ENCODE measurements at places on chromosomes 3 and 15.

GRCh38 chr15:45456212-45457106 lies 66.1 kb downstream of the SLC30A4 start:
- peak; percentile 95 for DNase-seq

GRCh38 chr3:4565809-4566501 lies 72.8 kb downstream of the ITPR1 start:
- no peak for DNase-seq

GRCh38 chr3:188431553-188431952 lies 277.6 kb downstream of the LPP start:
- DNase-seq: peak; percentile 30

DNA sequence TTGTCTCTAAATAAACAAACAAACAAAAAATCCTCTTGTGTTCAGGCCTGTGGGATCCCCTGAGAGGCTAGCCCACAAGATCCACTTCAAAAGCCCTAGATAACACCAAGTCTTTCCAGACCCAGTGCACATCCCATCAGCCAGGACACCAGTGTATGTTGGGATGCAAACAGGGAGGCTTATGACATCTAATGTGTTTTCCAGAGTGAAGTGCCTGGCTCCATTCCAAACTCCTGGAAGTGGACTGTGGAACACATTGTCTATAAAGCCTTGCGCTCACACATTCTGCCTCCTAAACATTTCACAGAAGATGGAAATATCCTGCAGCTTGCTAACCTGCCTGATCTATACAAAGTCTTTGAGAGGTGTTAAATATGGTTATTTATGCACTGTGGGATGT lies 57.0 kb downstream of the MLH1 start:
- DNase-seq: no peak

DNA sequence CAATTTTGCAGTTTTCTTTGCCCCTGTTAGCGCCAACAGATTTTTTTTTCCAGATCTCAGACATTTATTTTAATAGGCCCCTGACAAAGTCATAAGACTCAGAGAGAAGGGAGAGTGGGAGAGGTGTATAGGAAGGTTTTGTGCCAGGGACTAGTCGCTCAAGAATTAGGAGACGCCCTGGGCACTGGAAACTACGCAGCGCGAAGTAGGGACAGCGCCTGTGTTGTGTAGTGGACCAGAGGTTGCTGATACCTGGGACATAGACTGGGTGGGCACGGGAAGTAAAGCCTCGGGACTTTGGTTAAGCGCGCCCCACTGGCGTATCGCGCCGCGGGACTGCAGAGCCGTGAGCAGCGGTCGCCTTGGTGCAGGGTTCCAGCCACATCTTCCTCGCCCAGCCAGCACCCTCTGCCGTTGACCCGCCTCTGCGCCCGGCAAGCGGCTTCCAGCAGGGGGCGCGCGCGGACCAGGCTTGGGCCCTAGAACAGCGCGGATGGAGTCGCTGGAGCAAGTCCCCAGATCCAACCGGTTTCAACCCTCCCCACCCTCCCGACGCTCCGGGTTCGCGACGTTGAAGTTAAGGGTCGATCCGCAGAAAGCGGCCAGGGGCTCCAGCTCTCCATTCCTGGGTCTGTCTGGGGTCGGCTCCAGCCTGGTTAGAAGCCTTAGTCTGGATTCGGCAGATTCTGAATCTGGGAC lies 3.0 kb upstream of the ISLR2 start:
- no peak for DNase-seq

- no peak for DNase-seq
These were observed 36.8 kb downstream of the ADAMTSL3 start for GRCh38 chr15:83690676-83691075.

DNA sequence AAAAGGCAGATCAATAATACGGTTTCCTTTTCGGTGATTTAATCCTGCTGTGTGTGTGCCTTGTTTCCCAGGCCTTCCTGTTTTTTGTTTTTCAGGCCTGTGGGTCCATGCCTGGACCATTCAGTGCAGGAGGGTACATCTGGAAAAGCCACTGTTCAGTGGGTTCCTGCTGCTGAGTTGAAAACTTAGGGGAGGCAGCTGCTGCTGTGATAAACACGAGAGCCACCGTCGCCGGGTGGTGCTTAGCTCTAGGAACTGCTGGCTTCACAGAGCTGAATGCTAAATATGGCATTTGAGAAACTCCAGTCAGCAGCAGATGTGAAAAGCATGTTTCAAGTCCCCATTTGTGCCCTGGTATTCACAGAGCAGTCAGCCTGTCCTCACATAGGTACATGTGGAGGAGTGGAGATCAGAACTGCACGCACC lies 44.0 kb downstream of the SYNM start:
- no peak for DNase-seq

DNA sequence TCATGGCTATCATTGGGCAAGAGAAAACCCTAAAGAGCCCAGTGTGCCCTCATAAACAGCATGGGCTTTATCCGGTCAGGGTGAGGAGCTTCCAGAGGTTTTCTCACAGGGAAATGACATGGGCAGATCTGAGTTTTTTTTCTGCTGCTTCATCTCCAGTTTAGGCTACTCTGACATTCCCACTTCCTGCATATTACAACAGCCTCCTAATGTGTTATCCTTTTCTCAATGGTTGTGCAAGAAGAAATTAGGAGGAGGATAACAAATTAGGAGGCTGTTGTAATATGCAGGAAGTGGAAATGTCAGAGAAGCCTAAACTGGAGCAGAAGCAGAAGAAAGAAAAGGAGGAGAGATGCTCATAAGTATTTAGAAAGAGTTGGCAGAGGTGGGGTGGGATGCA lies 175.6 kb downstream of the MTHFS start:
- DNase-seq: no peak

DNA sequence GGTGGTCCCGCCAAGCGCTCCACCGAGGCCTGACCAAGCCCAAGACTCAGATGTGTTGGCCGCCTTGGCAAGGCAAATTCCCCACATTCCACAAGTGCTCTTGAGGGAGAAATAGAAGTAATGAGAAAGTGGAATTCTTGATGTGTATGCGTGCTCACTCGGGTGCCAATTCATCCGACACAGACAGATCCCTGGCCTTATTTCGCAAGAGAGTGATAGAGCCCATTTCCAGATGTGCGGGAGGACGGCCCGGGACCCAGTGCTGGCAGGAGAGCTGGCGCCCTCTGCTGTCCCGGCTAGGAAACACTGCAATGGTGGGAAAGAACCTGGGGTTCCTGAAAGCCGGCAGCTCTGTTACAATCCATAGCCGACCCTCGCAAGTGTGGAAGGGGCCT lies 76.0 kb downstream of the HMG20A start:
- peak; percentile 81 for DNase-seq

DNA sequence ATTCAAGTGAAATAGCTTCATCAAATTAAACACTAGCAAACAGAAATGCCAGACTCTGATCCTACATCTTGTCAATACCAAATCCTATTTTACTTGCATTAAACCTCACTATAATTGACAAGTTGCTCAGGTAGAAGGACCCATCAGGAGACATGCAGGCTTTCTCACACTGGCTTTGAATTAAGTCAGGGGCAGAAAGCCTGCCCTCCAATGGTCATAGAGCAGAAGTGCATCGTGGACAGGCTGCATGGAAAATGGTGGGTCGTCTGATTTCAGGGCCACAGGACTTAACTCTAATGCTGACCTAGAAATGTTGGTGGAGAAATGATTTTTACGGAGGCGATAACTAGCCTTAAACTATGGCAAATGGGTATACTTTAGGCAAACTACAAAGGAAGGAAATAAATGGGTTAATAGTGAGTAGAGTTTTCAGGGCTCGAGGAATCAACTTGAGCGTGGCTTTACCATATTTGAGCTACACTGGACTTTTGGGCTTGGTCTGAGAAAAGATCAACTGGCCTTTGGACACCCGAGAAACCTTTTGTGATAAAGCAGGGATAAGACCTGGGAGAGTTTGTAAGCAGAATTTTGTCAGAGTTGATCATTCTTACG lies 283.9 kb downstream of the GRM7 start:
- no peak for DNase-seq

DNA sequence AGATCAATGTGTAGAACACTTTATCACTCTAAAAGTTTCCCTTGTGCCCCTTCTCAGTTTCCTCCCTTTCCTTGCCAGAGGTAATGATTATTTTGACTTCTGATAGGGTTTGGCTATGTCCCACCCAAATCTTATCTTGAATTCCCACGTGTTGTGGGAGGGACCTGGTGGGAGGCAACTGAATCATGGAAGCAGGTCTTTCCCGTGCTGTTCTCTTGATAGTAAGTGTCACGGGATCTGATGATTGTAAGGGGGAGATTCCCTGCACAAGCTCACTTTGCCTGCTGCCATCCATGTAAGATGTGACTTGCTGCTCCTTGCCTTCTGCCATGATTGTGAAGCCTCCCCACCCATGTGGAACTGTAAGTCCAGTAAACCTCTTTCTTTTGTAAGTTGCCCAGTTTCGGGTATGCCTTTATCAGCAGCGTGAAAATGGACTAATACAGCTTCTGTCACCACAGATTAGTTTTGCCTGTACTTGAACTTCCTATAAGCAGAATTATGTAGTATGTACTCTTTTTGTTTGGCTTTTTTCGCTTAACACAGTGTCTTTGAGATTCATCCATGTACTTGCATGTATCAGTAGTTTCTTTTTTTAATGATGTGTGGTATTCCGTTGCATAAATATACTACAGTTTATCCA lies 7.2 kb downstream of the FEM1B start:
- DNase-seq: no peak

- DNase-seq: no peak
These were observed at the start of gene MAPKAPK3 for GRCh38 chr3:50617096-50617791. Gene MAPKAPK3 (plus strand): TSS chr3:50617151. CDS start chr3:50617566, 415 bp downstream.

DNA sequence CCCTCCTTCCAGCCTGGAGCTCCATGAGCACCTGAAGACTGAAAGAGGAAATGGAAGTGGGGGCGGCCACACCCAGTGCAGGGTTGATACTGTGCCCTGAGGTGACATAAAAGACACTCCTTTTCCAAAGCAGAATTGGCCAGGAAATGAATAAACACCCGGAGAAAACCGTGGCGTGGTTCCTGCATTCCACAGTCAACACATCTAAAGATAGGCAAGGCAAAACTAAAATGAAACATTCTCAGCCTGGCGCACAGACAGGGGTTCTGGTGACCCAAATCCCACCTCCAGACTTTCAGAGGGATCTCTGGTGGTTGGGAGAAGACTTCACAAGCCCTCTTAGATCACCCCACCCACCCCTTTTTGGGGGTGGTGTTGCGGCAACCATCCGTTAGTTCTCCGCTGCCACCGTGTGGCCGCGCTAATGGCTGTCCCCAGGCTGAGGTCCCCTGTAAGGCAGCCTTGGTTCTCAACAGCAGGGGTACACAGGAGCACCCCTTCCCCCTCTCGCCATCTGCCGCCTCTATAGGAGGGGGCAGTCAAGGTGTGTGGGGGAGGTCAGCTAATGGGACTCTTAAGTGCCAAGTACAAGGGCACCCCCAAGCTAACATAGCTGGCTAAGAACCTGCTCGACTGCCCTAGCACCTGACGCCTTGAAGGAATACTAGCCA lies 2.5 kb upstream of the MST1R start:
- no peak for DNase-seq

DNA sequence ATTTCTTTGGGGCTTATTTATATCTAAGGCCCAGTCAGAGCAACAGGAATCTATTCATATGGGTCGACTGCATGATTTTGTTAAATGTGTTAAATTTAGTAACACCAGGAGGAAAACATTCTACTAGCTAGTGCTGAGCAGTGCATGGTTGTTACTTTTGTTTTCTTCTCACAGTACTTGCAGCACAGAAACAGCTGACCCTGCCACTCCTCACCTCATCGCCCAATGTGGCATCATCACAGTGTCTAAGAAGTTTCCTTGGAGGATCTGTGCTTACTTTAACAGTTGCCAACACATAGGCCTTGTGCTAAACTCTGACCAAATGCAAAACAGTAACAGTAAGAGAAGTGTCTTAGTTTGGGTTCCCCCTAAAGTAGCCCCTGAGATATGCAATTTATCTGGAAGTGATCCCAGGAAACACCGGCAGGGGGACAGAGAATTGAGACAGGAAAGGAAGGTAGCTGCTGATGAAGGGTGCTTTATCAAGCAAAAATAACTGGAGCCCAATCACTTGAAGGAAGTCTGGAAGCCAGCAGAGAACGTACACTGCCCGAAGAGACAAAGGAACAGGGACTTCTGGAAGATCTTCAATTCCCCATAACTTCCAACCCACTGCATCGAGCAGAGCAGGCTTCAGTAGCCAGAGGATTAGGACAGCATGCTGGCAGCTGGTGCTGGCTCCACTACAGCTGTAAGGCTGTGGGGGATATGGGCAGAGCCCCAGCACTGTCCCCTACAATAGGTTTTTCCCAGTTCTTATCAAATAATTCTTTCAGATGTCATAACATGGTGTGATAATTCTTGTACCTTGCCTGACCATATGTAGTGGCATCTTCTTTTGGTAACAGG lies 36.0 kb upstream of the ULK4 start:
- DNase-seq: no peak

- no peak for DNase-seq
These were observed 176.1 kb downstream of the DOCK3 start for GRCh38 chr3:50850639-50851511.

DNA sequence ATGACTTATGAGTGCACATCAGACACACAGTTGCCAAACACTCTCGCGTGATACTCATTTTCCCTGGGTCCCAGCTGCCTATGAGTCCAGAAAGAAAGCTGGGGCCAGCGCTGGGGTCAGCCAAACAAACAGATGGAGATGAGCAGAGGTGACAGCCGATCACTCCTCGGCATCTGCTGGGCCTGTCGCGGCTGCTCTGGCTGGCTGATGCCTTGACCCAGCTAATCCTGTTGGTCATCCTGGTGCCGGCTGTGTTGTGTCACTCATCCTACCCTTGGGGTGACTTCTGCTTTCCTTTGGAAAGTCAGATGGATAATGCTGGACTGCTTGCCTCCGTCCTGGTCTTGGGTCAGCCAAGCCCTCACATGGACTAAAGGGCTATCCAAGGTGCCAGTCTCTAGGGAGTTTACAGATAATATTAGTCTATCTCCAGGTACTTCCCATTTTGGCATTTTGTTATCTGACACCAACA lies 105.3 kb upstream of the PDZRN3 start:
- DNase-seq: no peak

DNA sequence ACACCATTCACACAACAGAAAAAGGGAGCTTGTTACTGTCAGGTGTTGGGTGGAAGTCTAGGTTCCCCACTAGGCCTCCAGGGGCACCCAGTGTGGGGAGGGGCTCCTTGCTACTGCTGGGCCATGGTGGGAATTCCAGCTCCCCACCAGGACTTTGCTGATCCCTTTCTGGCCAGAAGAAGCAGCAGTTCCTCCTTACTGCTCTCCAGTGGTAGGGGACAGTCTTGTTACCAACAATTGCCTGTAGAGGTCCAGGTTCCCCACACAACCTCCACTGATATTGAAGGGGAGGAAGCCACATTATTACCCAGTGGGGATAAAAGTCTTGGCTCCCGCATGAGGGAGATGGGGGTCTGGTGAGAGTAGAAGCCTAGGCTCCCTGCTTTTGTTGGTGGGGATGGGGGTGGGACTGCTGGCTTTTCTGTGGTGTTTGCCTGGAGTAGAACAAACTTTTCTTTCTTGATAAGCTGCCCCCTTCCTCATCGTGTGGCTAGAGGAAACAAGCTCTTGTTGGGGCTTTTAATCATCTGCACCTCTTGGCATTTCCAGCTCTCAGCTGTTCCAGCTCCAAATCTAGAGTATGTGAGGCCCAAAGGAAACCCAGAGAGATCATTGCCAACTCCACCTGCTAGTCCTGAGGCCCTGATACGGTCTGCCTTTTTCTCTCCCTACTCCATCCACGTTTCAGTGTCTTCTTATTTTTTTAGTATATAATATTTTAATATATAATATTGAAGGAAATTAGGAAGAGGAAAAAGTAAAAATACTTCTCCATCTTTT lies 824.2 kb downstream of the AGBL1 start:
- DNase-seq: no peak

- no peak for DNase-seq
These were observed 30.4 kb downstream of the SLC41A3 start for GRCh38 chr3:126053513-126053912.

GRCh38 chr3:39255503-39256325 lies 24.1 kb downstream of the CX3CR1 start:
- DNase-seq: no peak

All from epithelial cell of proximal tubule (primary cell).